ENCODE measurements at places on chromosomes 7 and 10.

GRCh38 chr7:45985902-45986301 lies 64.8 kb upstream of the IGFBP3 start:
- H3K27ac ChIP-seq = no peak overlapping the region
- H3K27me3 ChIP-seq = no peaks in the 10 kb centered on the region
- no peak overlapping the region for H3K4me3 ChIP-seq
- peaks cover 3% of the 10 kb centered on the region for H3K4me1 ChIP-seq
- peaks cover 5% of the 10 kb centered on the region for H3K36me3 ChIP-seq

DNA sequence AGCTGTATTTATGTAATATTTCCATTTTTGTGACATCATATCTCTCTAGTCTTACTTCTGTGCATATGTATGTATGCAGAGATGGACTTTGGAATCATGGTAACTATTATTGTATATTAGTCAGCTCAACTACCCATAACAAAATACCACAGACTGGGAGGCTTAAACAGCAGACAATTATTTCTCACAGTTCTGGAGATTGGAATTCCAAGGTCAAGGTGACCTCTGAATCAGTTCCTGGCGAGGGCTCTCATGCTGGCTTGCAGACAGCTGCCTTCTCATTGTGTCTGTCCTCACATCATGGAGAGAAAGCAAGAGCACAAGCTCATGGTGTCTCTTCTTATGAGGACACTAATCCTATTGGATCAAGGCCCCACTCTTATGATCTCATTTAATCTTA lies 79.1 kb downstream of the RAMP3 start:
- peaks cover 58% of the 10 kb centered on the region for H3K27me3 ChIP-seq
- H3K4me3 ChIP-seq = no peak overlapping the region
- H3K27ac ChIP-seq = no peak overlapping the region
- H3K36me3 ChIP-seq = no peaks in the 10 kb centered on the region
- no peaks in the 10 kb centered on the region for H3K4me1 ChIP-seq
- no peak for DNase-seq

DNA sequence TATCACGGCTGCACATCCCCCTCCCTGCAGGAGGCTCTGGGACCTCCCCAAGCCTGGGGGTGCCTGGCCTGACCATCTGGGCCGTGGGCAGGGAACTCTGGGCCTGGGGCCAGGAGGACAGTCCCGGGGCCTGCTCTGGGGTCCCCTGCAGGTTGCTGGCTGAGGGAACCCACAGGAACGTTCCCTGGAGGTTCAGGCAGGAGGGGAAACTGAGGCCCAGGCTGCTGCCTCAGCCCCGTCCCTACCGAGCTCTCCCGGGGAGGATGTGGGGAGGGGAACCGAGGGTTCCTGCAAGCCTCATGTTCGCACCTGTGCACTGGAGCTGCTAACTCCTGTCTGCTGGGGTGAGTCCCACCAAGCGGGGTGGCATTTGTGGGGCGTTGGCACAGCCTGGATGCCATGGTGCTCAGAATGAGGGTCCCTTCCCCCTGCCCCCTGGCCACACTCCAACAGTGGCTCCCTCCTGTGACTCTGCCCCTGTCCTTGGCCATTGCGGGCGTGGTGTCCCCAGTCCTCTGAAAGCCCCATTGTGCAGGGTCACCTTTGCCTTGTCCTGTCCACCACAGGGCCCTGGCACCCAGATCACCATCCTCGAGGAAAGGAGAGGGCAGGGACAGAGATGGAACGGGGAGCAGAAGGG lies 9.4 kb downstream of the ELFN1 start:
- H3K27me3 ChIP-seq = peaks cover 49% of the 10 kb centered on the region
- no peak overlapping the region for H3K4me3 ChIP-seq
- no peak for DNase-seq
- H3K4me1 ChIP-seq = no peaks in the 10 kb centered on the region

- H3K4me1 ChIP-seq = no peaks in the 10 kb centered on the region
- DNase-seq = no peak
- H3K27me3 ChIP-seq = peaks cover 61% of the 10 kb centered on the region
- H3K36me3 ChIP-seq = no peaks in the 10 kb centered on the region
Observed at GRCh38 chr10:112209684-112210131, 26.1 kb upstream of the GPAM start.

DNA sequence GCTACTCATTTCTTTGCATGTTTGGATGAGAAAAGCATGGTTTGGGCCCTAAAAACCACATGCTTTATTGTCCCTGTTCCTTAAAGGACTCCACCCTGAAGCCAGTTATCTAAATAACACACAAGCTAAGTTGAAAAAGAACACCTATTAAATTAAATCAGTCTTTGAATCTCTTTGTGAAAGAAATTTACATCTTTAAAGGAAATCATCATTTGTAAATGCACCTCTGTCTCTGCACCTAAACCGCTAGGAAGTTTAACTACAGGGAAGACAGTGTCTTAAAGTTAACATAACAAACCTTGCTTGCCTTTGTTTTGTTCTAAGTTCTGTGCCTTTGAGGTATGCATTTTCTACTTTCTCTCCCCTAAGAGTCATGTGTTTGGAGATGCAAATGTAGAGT lies 52.6 kb downstream of the HTR7 start:
- no peaks in the 10 kb centered on the region for H3K4me1 ChIP-seq
- no peak overlapping the region for H3K4me3 ChIP-seq
- DNase-seq = no peak
- no peaks in the 10 kb centered on the region for H3K36me3 ChIP-seq

GRCh38 chr10:106931159-106931852 lies 233.2 kb downstream of the SORCS1 start:
- H3K27me3 ChIP-seq = no peaks in the 10 kb centered on the region
- H3K36me3 ChIP-seq = no peaks in the 10 kb centered on the region
- H3K4me3 ChIP-seq = no peak overlapping the region
- no peaks in the 10 kb centered on the region for H3K4me1 ChIP-seq
- H3K27ac ChIP-seq = no peak overlapping the region

- no peak for DNase-seq
- no peaks in the 10 kb centered on the region for H3K4me1 ChIP-seq
- H3K36me3 ChIP-seq = no peaks in the 10 kb centered on the region
- no peak overlapping the region for H3K4me3 ChIP-seq
- peaks cover 63% of the 10 kb centered on the region for H3K27me3 ChIP-seq
- no peak overlapping the region for H3K27ac ChIP-seq
Observed at GRCh38 chr10:5482016-5482415, 17.4 kb downstream of the CALML5 start.

DNA sequence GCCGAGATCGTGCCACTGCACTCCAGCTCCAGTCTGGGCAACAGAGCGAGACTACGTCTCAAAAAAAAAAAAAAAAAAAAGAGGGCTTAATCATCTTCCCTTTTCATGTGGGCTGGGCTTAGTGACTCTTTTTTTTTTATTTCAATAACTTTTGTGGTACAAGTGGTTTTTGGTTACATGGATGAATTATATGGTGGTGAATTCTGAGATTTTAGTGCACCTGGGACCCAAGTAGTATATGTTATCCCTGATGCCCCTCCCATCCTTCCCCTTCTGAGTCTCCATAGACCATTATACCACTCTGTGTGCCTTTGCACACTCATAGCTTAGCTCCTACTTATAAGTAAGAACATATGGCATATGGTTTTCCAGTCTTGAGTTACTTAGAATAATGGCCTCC lies 4.8 kb upstream of the ADAM12 start:
- no peak overlapping the region for H3K27ac ChIP-seq
- H3K27me3 ChIP-seq = no peaks in the 10 kb centered on the region
- no peaks in the 10 kb centered on the region for H3K4me1 ChIP-seq
- H3K36me3 ChIP-seq = peaks cover 12% of the 10 kb centered on the region
- DNase-seq = no peak
- no peak overlapping the region for H3K4me3 ChIP-seq

GRCh38 chr7:125675640-125676039 lies 746.0 kb upstream of the POT1 start:
- no peaks in the 10 kb centered on the region for H3K36me3 ChIP-seq
- H3K4me3 ChIP-seq = no peak overlapping the region
- H3K27me3 ChIP-seq = no peaks in the 10 kb centered on the region
- no peak for DNase-seq

DNA sequence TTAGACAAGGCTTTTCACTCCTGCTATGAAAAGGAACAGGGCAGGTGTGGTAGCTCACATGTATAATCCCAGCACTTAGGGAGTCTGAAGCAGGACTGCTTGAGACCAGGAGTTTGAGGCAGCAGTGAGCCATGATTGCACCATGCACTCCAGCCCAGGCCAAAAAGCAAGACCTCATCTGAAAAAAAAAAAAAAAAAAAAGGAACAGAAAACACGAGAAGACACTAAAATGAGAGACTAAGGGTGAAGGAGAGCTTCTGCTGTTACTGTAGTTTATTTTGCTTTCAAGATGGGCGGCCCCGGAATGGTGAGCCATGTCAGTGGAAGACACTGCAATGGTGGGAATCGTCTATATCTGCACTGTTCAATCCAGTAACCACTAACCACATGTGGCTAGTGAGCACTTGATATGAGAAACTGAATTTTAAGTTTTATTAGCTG lies 9.9 kb downstream of the PIP4K2A start:
- no peak for DNase-seq
- peak overlapping the region; percentile 72 for H3K4me3 ChIP-seq
- H3K36me3 ChIP-seq = peaks cover 36% of the 10 kb centered on the region

GRCh38 chr7:77734659-77735421 lies 38.6 kb downstream of the RSBN1L start:
- peaks cover 24% of the 10 kb centered on the region for H3K4me1 ChIP-seq
- DNase-seq = no peak
- H3K27me3 ChIP-seq = no peaks in the 10 kb centered on the region
- peak overlapping the region; percentile 41 for H3K27ac ChIP-seq
- no peak overlapping the region for H3K4me3 ChIP-seq
- H3K36me3 ChIP-seq = peaks cover 27% of the 10 kb centered on the region

DNA sequence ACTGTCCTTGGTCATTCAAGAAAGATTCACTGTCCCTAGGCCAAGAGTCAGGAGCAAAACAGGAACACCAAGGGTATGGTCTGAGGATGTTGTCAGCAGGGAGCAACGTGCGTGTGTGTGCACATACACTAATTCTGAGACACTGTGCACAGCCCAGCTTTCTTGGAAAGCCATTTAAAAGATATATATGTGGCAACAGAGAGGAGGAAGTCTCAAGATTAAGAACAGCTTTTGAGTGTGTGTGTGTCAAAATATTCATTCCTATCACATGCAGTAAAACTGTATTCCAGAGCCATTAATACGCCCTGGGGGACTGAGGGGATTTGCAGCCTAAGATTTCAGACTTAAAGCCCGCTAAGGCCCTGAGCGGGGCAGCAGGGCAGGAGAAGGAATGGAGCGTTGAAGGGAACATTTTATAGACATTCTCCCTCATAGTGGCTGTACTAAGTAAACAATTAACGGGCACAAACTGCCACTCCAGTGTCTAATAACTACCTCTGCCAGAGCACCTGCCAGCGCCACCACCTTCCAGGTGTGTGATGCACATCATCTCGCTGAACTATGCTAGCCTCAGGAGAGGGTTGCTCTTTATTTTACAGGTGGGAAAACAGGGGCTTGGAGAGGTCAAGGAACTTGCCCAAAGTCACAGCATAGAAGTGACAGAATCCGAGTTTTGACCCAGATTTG lies 2.0 kb downstream of the NOD1 start:
- DNase-seq = no peak
- H3K4me3 ChIP-seq = no peak overlapping the region
- peaks cover 2% of the 10 kb centered on the region for H3K36me3 ChIP-seq

DNA sequence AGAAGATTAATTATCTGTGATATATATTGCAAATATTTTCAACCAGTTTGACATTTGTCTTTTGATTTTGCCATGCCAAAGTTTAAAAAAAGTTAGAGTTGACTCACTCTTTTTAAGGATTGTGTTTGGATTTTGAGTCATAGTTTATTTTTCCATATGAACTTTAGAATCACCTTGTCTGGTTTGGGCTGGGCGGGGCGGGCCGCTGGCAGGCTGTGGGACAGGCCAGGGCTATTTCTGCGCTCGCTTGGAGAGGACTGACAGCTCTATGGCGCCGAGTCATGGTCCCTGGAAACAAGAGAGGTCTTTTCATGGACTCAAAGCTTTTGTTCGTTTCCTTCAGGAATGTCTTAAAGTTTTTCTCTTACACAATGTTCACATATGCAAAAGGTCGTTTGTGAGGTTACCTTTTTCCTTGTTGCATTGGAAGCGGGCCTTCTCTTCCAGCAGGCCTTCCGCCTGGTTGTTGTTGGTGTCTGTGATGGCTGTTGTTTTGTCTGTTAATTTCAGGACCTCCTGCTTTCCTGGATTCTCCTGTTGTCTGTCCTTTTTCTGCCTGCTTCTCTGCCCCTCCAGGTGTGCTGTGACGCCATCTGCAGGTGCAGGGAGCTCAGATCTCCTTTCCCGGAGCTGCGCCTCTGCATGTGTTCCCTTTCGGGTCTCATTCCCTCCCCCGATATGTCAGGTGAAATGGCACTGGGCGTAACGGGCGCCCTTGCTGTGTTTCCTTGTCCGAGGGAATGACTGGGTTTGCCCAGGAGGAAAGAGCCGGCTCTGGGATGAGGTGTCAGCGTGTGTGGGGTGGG lies 53.8 kb downstream of the INPP5A start:
- no peaks in the 10 kb centered on the region for H3K27me3 ChIP-seq
- peaks cover 7% of the 10 kb centered on the region for H3K36me3 ChIP-seq
- no peak overlapping the region for H3K4me3 ChIP-seq
- no peak overlapping the region for H3K27ac ChIP-seq

- H3K4me3 ChIP-seq = peak overlapping the region; percentile 70
- peak; percentile 37 for DNase-seq
- H3K4me1 ChIP-seq = peaks cover 40% of the 10 kb centered on the region
- H3K36me3 ChIP-seq = peaks cover 21% of the 10 kb centered on the region
- H3K27ac ChIP-seq = peak overlapping the region; percentile 95
Observed at GRCh38 chr10:29657719-29658274, 23.0 kb upstream of the SVIL start.

DNA sequence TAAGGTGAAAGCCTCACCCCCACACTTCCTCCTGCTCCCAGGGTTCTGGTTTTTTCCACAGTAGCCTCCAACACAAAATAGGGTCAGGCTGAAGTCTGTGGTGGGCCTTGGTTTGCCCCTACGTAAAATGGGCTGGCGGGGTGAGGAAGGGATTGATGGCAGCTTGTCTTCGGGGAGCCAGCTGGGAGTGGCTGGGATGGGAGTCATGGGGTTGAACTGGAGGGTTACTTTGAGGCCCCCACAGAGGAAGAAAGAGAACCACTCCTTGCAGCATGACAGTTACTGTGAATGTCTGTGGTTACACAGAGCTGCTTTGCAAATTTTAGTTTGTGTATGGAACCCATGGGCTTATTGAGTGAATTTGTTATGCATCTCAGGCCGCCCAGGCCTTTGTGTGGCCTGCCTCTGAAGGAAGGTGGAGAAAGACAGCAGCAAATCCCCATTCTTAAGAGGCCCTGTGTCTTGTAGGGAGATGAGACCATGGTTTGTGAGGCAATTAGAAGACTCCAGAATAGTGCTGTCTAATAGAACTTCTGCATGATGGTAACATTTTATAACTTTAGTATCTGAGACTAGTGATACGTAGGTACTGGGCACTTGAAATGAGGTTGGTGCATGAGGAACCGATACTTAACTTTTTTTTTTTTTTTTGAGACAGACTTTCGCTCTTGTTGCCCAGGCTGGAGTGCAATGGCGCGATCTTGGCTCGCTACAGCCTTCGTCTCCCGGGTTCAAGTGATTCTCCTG lies 8.1 kb downstream of the TRIM8 start:
- peaks cover 54% of the 10 kb centered on the region for H3K36me3 ChIP-seq
- H3K4me3 ChIP-seq = peak overlapping the region; percentile 96
- no peaks in the 10 kb centered on the region for H3K27me3 ChIP-seq
- no peak for DNase-seq
- H3K27ac ChIP-seq = peak overlapping the region; percentile 93

GRCh38 chr10:22742678-22743077 lies 28.3 kb upstream of the PIP4K2A start:
- no peak for DNase-seq
- no peaks in the 10 kb centered on the region for H3K27me3 ChIP-seq
- H3K27ac ChIP-seq = no peak overlapping the region
- no peaks in the 10 kb centered on the region for H3K36me3 ChIP-seq
- no peaks in the 10 kb centered on the region for H3K4me1 ChIP-seq
